Dermis microvascular lymphatic vessel endothelial cell (primary cell): ENCODE measurements at places on chromosomes 7 and 10.

- DNase-seq, result no peak
These were observed 97.0 kb upstream of the PPIF start for GRCh38 chr10:79250259-79250658.

- no peak for DNase-seq
These were observed 27.6 kb upstream of the EPC1 start for GRCh38 chr10:32374605-32375004.

DNA sequence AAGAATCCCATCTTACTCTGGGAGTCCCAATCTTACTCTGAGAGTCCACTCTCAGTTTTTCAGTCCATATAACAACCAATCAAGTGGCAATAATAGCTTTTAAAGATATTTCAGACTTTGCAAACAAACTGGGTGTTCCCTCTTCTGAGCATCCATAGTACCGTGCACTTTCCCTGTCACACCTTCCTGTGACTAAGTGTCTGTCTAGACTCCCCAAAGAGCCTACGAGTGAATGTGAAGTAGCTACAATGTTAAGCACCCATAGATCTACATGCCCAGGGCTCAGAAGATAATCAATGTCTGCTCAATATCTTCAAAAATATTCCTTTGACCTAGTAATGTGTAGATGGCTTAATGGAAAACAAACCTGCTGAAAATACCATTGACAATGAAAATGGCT, 95.6 kb upstream of the ASAH2 start:
- DNase-seq, result no peak

DNA sequence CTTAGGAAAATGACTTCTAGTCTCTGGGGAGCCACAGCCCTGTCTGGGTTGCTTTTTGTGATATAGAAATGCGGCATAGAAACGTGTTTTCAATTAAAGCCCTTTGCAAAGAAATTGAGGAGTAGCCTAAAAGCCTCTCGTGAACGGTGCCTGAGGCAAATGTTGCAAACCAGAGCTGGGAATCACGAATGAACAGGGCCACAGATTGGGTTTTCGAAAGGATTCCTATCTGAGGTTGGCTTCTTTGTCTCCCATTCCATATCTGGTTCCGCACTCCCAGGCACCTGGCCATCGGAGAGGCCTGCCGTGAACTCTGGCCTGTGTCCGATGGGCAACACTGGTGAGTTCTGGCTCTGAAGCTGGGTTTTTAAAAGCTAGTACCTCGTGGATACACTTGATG, 221.6 kb downstream of the TCF7L2 start:
- DNase-seq, result no peak

- DNase-seq, result no peak
These were observed at the start of gene LAMB1 for GRCh38 chr7:108002726-108003598. Gene LAMB1, minus strand, starts transcription at chr7:108003161. Its CDS starts 276 bp downstream, at chr7:108002885.

- no peak for DNase-seq
These were observed 27.8 kb upstream of the WDFY4 start for GRCh38 chr10:48656914-48657305.

DNA sequence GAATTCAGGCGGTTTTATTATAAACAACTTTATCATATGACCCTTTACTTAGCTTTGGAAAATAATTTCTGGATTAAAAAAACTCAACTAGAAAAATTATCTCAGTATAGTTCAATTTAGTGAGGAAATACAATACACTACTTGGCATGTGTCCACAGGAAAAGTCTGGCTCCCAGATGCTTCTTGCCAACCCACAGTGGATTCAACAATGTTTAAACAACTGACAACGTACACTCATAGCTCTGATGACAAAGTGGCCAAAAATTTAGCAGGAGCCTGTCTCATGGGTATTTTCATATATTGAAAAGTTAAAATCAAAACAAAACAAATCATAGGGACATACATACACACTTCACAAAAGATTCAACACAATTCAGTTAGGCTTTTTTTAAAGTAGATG, 158.8 kb downstream of the SKAP2 start:
- peak; percentile 92 for DNase-seq

- no peak for DNase-seq
These were observed 52.5 kb upstream of the USP6NL start for GRCh38 chr10:11663763-11664555.

DNA sequence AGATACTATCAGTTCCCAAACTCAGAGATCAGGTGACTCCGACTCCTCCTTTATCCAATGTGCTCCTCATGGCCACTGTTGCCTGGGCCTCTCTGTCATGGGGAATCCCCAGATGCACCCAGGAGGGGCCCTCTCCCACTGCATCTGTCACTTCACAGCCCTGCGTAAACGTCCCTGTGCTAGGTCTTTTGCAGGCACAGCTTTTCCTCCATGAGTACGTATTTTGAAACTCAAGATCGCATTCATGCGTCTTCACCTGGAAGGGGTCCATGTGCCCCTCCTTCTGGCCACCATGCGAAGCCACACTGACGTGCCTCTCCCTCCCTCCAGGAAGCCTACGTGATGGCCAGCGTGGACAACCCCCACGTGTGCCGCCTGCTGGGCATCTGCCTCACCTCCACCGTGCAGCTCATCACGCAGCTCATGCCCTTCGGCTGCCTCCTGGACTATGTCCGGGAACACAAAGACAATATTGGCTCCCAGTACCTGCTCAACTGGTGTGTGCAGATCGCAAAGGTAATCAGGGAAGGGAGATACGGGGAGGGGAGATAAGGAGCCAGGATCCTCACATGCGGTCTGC, 162.2 kb downstream of the EGFR start:
- DNase-seq, result no peak

GRCh38 chr7:76364198-76364584, 5.4 kb upstream of the YWHAG start:
- peak; percentile 65 for DNase-seq

DNA sequence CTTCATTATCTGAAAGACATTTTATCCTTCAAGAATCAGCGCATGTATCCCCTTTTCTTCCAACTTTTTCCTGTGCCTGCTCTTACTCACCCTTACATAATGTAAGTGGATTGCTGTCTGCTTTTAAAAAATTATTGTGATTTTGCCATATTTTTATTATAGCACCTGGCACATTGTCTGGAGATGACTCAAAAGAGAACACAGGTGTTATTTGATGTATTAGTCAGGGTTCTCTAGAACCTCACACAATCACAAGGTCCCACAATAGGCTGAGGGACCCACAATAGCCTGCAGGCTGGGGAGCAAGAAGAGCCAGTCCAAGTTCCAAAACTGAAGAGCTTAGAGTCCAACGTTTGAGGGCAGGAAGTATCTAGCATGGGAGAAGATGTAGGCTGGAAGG, 390.0 kb downstream of the EXOC4 start:
- DNase-seq, result no peak

DNA sequence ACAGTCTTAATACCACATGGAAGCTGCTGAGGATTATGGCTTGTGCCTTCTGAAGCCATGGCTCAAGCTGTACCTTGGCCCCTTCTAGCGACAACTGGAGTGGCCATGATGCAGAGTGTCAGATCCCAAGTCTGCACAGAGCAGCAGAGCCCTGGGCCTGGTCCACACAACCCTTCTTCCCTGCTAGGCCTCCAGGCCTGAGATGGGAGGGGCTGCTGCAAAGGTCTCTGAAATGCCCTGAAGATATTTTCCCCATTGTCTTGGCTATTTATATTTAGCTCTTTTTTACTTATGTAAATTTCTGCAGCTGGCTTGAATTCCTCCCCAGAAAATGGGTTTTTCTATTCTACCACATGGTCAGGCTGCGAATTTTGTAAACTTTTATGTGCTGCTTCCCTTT, 804.6 kb upstream of the ZWINT start:
- DNase-seq, result no peak

GRCh38 chr7:151188252-151188542, 1.1 kb upstream of the ASB10 start:
- DNase-seq, result no peak

DNA sequence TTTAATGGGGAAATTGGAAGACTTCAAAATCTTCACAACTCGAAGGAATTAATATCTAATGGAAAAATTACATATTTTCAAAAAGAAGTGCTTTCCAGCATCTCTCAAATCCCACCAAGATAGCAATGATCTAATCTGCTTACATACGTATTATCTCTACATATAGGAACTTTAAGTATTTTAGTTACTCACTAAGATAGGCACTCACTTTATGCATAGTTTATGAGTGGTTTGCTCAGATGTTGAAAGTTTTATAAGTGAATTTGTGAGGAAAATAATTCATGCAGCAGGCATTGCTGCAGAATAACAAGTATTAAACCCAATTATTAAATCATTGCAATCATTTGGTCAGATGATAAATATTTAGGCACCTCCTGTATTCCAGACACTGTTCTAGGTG, 2.3 kb upstream of the CYTH3 start:
- DNase-seq, result no peak

DNA sequence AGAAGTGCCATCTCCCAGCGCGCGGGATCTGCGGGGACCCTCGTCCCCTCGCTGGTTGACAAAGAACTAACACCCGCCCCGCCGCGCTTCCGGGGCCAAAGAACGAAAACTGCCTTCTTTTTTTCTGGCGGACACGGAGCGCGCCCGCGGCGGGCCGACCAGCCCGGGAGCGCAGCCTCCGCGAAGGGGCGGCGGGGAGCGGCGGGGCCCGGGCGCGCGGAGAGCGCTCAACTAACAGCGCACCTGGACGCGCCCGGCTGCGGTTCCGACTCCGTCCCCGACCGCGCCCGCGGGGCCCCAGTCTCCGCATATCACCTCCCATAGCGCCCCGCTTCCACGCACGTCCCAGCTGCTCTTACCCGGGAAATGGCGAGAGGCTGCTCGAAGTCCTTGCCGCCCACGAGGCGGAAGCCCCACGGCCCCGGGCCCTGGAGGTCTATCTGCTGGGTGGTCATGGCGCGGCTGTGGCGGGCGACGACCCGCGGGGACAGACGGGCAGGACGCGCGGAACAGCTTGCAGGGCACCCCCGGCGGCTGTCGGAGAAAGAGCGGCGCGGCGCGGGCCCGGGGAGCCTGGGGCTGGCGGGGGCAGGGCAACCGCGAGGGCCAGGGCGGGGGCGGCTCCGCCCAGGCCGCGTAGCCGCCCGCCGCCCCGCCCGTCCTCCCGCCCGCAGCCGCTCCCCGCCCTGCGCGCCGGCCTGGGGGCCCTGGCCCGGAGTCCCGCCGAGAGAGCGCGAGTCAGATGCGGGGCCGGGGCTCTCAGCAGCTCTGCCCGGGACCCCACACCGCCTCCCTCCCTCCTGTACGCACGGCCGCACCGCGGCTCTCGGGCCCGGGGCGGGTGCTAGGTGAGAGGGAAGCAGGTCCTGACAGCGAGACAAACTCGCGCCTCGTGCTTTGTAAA, at the start of gene PDLIM1:
Gene PDLIM1 (minus strand): TSS at position 543 of the 904 bp plus-strand sequence. CDS start 88 bp downstream, at position 455.
- no peak for DNase-seq

DNA sequence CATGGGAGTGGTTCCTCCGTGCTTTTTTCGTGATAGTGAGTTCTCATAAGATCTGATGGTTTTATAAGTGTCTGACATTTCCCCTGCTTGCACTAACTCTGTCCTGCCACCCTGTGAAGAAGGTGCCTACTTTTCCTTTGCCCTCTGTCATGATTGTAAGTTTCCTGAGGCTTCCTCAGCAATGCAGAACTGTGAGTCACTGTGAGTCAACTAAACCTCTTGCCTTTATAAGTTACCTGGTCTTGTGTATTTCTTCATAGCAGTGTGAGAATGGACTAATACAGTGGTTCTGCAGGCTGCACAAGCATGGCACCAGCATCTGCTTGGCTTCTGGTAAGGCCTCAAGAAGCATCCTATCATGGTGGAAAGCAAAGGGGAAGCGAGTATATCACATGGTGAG, 1144.6 kb downstream of the SORCS3 start:
- no peak for DNase-seq

DNA sequence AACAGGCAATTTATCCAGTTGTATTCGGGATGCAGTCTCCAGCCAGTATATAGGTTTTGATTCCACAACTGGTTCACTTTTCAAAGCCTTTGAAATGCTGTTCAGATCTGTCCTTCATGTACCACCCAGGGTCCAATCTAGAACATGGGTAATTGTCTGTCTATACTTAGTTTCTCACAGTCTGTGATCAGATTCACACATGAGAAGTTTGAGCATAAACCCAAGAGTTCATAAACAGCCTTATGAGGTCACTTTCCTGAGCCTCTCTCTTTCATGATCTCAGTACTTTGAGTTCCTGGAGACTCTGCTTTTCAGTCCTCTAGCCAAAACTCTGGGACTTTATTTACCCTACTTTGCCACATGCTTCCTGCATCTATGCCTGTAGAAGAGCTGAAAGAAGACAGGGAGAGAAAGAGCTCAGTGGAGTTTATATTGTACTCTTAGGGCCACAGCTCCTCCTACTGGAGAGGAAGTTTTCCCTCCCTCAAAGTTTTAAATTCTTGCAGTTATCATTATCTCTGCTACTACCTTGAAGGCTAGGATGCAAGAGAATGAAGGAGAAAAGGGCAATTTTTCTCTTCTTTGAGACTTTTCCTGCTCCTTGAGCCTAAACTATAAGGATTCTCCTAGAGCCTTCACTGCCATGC, 172.0 kb downstream of the ZEB1 start:
- DNase-seq, result peak; percentile 48
